ENCODE measurements at places on chromosomes 3 and 15. TPM values are rescaled to one million over a fixed set of nuclear protein-coding genes. Genes with fewer than 3 reads are reported as not detected.

- H3K4me1 ChIP-seq: no peaks in the 10 kb centered on the region
- no peak overlapping the region for H3K27ac ChIP-seq
- H3K27me3 ChIP-seq: 0 out of 2 replicates have a peak, but pooled peaks cover 3% of the 10 kb centered on the region
- no peak for DNase-seq
- no peak overlapping the region for H3K4me3 ChIP-seq
These were observed 37.7 kb upstream of the SLC41A3 start for GRCh38 chr3:126121632-126122031.

- no peak overlapping the region for H3K4me3 ChIP-seq
- no peak overlapping the region for H3K27ac ChIP-seq
- no peaks in the 10 kb centered on the region for H3K4me1 ChIP-seq
- no peaks in the 10 kb centered on the region for H3K36me3 ChIP-seq
- no peaks in the 10 kb centered on the region for H3K27me3 ChIP-seq
These were observed 9.0 kb downstream of the MYD88 start for GRCh38 chr3:38147421-38147820.

DNA sequence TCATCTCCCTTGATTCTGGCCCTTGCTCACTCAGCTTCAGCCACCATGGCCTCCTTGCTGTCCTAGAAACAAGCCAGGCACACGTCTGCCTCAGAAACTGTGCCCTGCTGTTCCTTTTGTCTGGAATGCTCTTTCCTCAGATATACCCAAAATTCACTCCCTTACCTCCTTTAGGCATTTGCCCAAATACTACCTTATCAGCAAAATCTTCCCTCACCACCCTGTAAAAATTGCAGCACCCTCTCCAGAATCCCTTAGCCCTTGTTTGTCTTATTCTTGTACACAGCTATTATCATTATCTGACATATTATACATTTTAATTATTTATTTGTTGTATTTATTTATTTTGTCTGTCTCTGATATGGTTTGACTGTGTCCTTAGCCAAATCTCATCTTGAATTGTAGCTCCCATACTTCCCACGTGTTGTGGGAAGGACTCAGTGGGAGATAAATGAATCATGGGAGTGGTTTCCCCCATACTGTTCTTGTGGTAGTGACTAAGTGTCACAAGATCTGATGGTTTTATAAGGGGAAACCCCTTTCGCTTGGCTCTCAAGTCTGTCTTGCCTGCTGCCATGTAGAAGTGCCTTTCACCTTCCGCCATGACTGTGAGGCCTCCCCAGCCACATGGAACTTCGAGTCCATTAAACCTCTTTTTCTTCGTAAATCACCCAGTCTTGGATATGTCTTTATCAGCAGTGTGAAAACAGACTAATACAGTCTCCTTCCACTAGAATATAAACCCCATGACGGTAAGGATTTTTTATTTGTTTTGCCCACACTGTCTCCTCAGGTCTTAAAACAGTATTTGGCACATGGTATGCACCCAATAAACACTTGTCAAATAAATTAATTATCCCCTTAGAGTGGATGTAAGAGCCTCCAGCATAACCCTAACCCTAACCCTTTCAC lies 60.0 kb upstream of the STT3B start:
- H3K4me1 ChIP-seq: no peaks in the 10 kb centered on the region
- H3K27ac ChIP-seq: no peak overlapping the region
- H3K36me3 ChIP-seq: no peaks in the 10 kb centered on the region
- H3K27me3 ChIP-seq: no peaks in the 10 kb centered on the region
- DNase-seq: no peak

GRCh38 chr3:114687151-114687550 lies 393.3 kb downstream of the TIGIT start:
- no peak overlapping the region for H3K4me3 ChIP-seq
- peak; percentile 67 for DNase-seq
- H3K4me1 ChIP-seq: peaks cover 16% of the 10 kb centered on the region

DNA sequence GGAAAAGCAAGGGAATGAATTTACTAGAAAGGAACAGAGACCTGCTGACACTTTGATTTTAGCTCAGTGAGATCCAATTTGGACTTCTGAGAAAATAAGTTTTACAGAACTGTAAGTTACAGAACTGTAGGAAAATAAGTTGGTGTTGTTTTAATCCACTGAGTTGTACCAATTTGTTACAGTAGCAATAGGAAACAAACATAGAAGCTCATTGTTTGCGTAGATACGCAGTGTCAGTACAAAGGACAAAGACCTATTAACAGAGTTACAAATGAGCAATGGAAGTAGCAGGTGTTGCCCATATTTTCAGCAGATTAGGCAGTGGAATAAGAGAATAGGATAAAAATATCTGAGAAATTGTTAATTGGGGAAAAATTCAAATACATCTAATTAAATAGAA lies 385.8 kb upstream of the CNTN6 start:
- no peaks in the 10 kb centered on the region for H3K4me1 ChIP-seq
- H3K27ac ChIP-seq: no peak overlapping the region
- DNase-seq: no peak
- H3K27me3 ChIP-seq: no peaks in the 10 kb centered on the region
- no peak overlapping the region for H3K4me3 ChIP-seq

- no peak overlapping the region for H3K27ac ChIP-seq
- no peaks in the 10 kb centered on the region for H3K36me3 ChIP-seq
- H3K4me1 ChIP-seq: no peaks in the 10 kb centered on the region
- H3K27me3 ChIP-seq: no peaks in the 10 kb centered on the region
- no peak overlapping the region for H3K4me3 ChIP-seq
These were observed 1105.4 kb downstream of the TUSC7 start for GRCh38 chr3:117814975-117815374.

DNA sequence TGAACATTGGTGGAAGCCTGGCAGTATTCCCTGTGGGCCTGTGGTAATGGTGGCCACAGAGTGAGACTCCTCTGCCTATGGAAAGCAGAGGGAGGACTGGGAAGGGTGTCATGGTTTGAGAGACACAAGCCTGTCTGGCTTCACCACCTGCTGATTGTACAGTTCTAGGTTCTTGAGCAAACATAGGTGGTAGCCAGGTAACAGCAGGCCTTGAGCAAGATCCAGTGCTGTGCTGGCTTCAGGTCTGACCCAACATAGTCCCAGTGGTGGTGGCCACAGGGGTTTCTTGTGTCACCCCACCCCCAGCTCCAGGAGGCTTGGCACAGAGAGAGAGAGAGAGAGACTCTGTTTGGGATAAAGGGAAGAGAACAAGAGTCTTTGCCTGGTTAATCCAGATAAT lies 22.7 kb upstream of the KPNA4 start:
- H3K27me3 ChIP-seq: no peaks in the 10 kb centered on the region
- DNase-seq: no peak
- no peak overlapping the region for H3K27ac ChIP-seq
- H3K4me3 ChIP-seq: no peak overlapping the region

GRCh38 chr3:114213292-114213626 lies 24.1 kb downstream of the ZNF80 start:
- no peak overlapping the region for H3K4me3 ChIP-seq
- H3K27me3 ChIP-seq: no peaks in the 10 kb centered on the region
- no peaks in the 10 kb centered on the region for H3K4me1 ChIP-seq
- H3K27ac ChIP-seq: no peak overlapping the region
- no peak for DNase-seq

GRCh38 chr3:97430601-97431000 lies 334.0 kb upstream of the ARL6 start:
- no peaks in the 10 kb centered on the region for H3K36me3 ChIP-seq
- no peaks in the 10 kb centered on the region for H3K27me3 ChIP-seq
- DNase-seq: no peak
- no peak overlapping the region for H3K27ac ChIP-seq
- no peak overlapping the region for H3K4me3 ChIP-seq

DNA sequence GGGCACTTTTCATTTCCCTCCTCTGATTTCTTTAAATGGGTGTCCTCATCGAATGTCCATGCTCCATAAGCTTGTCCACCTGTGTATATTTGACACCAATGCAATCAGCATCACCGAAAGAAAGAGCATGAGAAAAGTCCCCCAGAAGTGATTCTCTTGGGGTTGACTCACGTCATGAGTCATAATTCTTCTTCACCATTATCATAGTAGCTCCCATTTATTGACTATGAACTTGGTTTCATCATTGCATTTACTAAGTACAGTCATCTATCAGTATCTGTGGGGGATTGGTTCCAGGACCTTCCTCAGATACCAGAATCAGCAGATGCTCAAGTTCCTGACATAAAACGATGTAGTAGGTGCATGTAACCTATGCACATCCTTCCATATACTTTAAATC lies 372.5 kb upstream of the CFAP20DC start:
- H3K4me3 ChIP-seq: no peak overlapping the region
- no peaks in the 10 kb centered on the region for H3K27me3 ChIP-seq
- no peaks in the 10 kb centered on the region for H3K36me3 ChIP-seq
- H3K27ac ChIP-seq: no peak overlapping the region
- DNase-seq: no peak

GRCh38 chr15:56919609-56920366 lies 1.3 kb downstream of the TCF12 start:
- no peaks in the 10 kb centered on the region for H3K27me3 ChIP-seq
- peaks cover 6% of the 10 kb centered on the region for H3K4me1 ChIP-seq

- no peaks in the 10 kb centered on the region for H3K36me3 ChIP-seq
- no peaks in the 10 kb centered on the region for H3K4me1 ChIP-seq
- H3K4me3 ChIP-seq: no peak overlapping the region
- no peak overlapping the region for H3K27ac ChIP-seq
- DNase-seq: no peak
These were observed 88.0 kb upstream of the OSBPL11 start for GRCh38 chr3:125683067-125683829.

DNA sequence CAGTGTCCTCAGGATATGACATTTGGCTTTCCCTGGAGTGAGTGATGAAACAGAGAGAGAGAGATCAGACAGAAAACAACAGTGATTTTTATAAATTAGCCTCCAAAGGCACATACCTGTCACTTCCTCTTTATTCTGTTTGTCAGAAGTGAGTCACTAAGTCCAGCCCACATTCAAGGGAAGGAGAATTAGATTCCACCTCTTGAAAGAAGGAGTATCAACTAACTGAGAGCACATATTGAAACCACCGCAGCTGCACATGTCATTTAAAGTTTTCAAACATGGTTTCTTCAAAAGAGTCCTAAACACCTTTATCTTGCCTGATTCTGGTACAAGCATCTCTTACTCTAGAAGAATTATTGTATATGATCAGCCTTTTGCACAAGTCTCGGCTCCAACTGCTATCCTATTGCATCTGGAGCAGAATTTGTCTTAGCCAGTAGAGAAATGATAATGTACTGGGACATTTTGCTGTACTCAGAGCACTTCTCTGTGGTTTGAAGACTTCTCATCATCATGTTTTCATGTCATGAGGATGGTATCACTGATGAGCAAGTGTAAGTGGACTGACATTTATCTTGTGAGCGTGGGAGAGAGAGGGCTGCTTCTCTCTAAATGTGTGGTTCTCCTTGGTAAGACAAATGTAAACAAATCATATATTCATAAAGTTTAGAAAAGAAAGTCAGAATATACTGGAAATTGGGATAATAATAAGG lies 338.9 kb upstream of the CFAP20DC start:
- no peaks in the 10 kb centered on the region for H3K4me1 ChIP-seq
- no peaks in the 10 kb centered on the region for H3K27me3 ChIP-seq
- no peak overlapping the region for H3K4me3 ChIP-seq
- DNase-seq: no peak
- H3K36me3 ChIP-seq: no peaks in the 10 kb centered on the region

Gene MAP6D1
- total RNA-seq: 7.0 TPM

Gene EOMES
- total RNA-seq: not detected

Gene MCF2L2
- total RNA-seq: 0.12 TPM

Gene HLTF
- total RNA-seq: 80.8 TPM

Gene MYEF2
- total RNA-seq: not detected

Gene PDZRN3
- 27.3 TPM for total RNA-seq

Gene SOX14
- not detected for total RNA-seq
